ENCODE measurements at places on chromosomes 6 and 20. TPM values are rescaled to one million over a fixed set of nuclear protein-coding genes. Genes with fewer than 3 reads are reported as not detected.

Gene OXT
- total RNA-seq: not detected

Gene SPATA25
- 0.71 TPM for total RNA-seq

Gene GNAS-AS1
- not detected for total RNA-seq

Gene SNAI1
- total RNA-seq: 15.2 TPM

Gene MOG
- not detected for total RNA-seq

Gene BTN1A1
- not detected for total RNA-seq

Gene LIME1
- total RNA-seq: 8.9 TPM

Gene MARCKS
- 12.4 TPM for total RNA-seq

Gene DNAH8
- not detected for total RNA-seq

Gene CLDN20
- not detected for total RNA-seq

Gene PLG
- total RNA-seq: not detected

Gene AHCY
- total RNA-seq: 333 TPM

Gene DACT2
- 0.15 TPM for total RNA-seq

Gene COL11A2
- 0.75 TPM for total RNA-seq

Gene TSPO2
- not detected for total RNA-seq

Gene RBPJL
- not detected for total RNA-seq

Gene NOX3
- total RNA-seq: not detected

Gene SLC52A3
- total RNA-seq: 0.38 TPM

Gene SYTL3
- 1.3 TPM for total RNA-seq

Gene CST2
- total RNA-seq: 0.25 TPM

Gene HCRTR2
- total RNA-seq: not detected

Gene PHACTR3
- 0.32 TPM for total RNA-seq

Gene EBF4
- total RNA-seq: 2.3 TPM

Gene ELOVL4
- 1.5 TPM for total RNA-seq

Gene ADGRF4
- total RNA-seq: 11.1 TPM

Gene SAMD3
- not detected for total RNA-seq

Gene GATA5
- total RNA-seq: 0.37 TPM

Gene KCNQ5
- total RNA-seq: 1.4 TPM

Gene MLIP
- total RNA-seq: not detected

Gene TMEM244
- not detected for total RNA-seq

Gene SCRT2
- not detected for total RNA-seq

Gene ENPP5
- not detected for total RNA-seq

Gene PRSS16
- 2.5 TPM for total RNA-seq

Gene FAM83D
- 80.7 TPM for total RNA-seq

Gene KCNB1
- total RNA-seq: 4.3 TPM

Gene BPIFB2
- total RNA-seq: not detected

Gene NKAIN4
- total RNA-seq: 5.2 TPM

Gene FAM184A
- not detected for total RNA-seq

Gene GNMT
- total RNA-seq: not detected

Measured in A549 treated with GW870086 at 1 μM for 4 hours (cell line).